ENCODE measurements at places on chromosomes 2 and 18. TPM values are rescaled to one million over a fixed set of nuclear protein-coding genes. Genes with fewer than 3 reads are reported as not detected.
A peak's percentile ranks its signal among the peaks of the same experiment; 100 is the strongest.

TTR gene
- total RNA-seq = not detected

TUBB8B gene
- total RNA-seq = not detected

SULT1C2 gene
- not detected for total RNA-seq

- peaks cover 8% of the 10 kb centered on the region for H3K36me3 ChIP-seq
- H3K27ac ChIP-seq = no peak overlapping the region
- no peak overlapping the region for H3K4me3 ChIP-seq
Observed at GRCh38 chr2:175965773-175966172, 36.3 kb downstream of the LNPK start.

DNA sequence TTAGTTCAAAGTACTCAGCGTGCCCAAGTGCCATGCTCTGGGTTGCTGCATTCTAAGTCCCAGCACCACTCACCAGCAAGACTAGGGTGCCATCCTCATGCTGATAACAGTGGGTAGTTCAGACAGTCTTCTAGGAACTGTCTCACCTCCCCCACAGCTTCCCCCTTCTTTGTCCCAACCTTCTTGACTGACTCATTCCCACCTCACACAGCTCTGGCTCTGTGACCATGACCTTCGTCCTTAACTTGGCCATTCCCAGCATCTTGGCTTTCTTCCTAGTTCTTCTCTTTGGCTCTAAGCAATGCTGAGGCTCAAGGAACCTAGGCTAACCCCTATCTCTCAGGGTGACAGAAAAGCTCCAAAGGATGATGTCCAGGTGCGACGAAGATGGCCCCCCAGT, 20.0 kb upstream of the CXCR4 start:
- H3K27ac ChIP-seq = peak overlapping the region; percentile 94
- H3K36me3 ChIP-seq = no peaks in the 10 kb centered on the region
- H3K27me3 ChIP-seq = no peaks in the 10 kb centered on the region
- no peak overlapping the region for H3K4me3 ChIP-seq
- DNase-seq = no peak
- H3K4me1 ChIP-seq = peaks cover 84% of the 10 kb centered on the region

GRCh38 chr2:162591403-162592083, 247.0 kb downstream of the KCNH7 start:
- no peaks in the 10 kb centered on the region for H3K4me1 ChIP-seq
- no peaks in the 10 kb centered on the region for H3K27me3 ChIP-seq
- no peak overlapping the region for H3K27ac ChIP-seq
- H3K4me3 ChIP-seq = no peak overlapping the region

GRCh38 chr2:166117491-166117890, 10.3 kb downstream of the SCN1A start:
- no peaks in the 10 kb centered on the region for H3K27me3 ChIP-seq
- H3K36me3 ChIP-seq = no peaks in the 10 kb centered on the region
- H3K27ac ChIP-seq = no peak overlapping the region
- no peak for DNase-seq
- H3K4me3 ChIP-seq = no peak overlapping the region
